ENCODE measurements at places on chromosomes 6 and 20.

DNA sequence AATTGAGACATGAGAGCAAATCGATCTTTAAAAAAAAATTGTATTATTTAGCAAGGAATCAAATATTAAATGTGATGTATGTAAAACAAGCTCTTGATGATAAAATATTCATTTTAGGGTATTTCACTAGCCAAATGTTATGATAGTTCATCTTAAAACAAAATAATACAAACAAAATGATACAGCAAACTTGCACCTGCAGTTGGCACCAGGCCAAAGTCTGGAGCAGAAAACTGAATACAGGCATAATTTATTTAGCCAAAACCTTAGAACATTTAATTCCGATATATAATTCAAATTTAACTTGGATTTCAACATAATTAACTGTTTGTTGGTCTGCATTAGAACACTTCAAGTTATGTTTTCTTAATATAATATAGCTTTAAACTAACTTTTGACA, 60.9 kb downstream of the EPHA7 start:
- DNase-seq = no peak

- DNase-seq = no peak
Measured at GRCh38 chr6:132715204-132715603, 1.3 kb upstream of the VNN1 start.

GRCh38 chr20:9038791-9039535, 29.9 kb upstream of the PLCB4 start:
- no peak for DNase-seq

DNA sequence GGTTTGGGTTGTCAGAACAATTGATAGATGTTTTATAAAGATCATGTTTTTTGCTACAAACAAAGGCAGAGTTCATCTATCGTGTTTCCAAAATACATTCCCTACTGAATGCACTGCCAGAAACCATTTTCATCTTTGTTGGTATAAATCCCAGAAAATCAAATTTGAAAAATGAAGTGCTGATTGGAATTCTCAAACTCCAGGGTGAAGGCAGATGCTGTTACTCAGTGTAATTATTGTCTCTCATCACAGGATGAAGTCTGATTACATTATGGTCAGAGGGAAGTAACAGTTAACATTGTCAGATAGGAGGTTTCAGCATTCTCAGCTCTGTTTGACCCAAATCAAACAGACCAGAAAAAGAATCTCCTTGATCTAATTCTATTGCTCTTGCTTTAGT, 198.4 kb upstream of the KCNK16 start:
- no peak for DNase-seq

DNA sequence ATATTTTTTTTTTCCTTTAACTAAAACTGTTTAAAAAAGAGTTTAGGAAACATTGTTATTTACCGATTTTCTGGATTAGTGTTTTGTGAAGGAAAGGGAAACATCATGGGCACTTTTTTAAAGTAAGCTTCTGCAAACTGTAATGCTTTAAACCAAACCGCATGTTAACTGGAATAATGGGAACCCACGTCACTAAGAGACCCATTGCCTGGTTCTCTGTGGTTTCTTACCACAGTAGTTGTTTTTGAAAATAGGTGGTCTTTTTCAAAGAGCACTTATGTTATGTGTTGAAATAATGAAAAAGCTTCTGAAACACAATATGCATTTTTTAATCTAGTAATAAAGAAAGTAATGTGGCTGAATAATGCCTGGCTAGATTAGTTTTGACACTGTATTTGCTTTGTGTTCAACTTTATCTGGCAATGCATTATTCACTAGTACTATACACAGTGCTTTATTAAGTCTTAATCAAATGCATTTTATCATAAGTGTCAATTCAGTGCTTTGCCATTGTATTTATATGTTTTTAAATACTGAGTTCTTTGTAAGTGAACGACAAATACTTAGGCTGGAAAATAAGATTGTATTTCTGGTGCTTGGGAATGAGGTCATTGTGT, 754.1 kb upstream of the FLRT3 start:
- no peak for DNase-seq

DNA sequence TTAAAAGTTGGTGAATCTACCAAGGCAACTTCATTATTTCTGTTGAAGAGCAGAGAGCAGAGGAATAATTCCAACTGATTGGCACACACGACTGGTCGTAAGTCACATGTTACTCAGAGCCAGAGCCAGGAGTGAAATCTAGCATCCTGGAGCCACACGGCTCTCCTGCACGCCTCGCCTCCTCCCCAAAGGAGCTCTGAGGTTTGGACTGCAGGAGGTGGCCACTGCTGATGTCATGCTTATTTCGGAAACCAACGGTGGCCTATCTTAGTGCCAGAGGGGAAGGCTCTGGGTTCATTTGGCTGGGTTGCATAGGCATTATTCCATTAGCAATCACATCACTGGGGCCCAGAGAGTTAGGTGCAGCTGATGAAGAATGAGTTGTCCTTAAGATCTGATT, 123.5 kb upstream of the RALGAPA2 start:
- no peak for DNase-seq

- peak; percentile 54 for DNase-seq
Measured at GRCh38 chr20:9407805-9408421, 106.5 kb upstream of the LAMP5 start.

DNA sequence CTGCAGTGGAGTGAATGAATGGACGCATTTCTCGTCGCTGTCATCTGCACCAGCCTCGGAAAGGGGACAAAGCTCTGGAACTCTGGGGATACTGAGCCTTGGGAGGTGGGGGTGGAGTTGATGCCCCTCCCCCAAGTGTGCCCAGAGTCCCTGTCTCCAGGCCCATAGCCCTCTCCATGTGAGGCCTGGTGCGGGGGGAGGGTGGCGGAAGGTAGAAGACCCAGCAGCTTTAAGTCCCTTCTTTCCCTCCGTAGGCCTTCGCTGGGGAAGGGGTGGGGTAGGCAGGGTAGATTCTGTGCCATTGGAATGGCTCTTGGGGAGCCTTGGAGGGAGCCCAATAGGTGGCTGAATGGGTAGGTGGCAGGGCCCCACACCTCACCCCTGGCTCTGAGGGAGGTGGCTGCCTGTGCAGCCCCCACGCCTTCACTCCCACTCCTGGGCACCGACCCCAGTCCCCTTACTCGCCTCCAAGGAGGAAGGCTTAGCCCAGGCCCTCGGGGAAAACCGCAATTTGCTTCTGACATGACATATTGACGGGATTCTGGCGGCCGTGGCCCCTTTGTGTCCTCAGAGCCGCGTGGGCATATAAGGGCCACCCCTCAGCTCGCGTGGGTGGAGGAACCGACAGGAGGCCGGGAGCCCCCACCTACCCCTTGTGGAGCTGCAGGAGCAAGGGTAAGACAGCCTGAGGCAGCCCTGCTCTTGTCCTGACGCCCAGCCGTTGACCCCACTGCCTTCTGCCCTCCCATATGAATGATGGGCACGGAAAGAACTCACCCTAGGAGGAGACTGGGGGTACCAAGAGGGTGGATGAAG, at the start of gene BPIFB3:
Gene BPIFB3, plus strand, starts transcription at position 613 of the 816 bp plus-strand sequence. CDS start 1,533 bp downstream, outside the sequence.
- no peak for DNase-seq

- no peak for DNase-seq
Measured at GRCh38 chr6:136763716-136764516, 28.4 kb downstream of the MAP3K5 start.

DNA sequence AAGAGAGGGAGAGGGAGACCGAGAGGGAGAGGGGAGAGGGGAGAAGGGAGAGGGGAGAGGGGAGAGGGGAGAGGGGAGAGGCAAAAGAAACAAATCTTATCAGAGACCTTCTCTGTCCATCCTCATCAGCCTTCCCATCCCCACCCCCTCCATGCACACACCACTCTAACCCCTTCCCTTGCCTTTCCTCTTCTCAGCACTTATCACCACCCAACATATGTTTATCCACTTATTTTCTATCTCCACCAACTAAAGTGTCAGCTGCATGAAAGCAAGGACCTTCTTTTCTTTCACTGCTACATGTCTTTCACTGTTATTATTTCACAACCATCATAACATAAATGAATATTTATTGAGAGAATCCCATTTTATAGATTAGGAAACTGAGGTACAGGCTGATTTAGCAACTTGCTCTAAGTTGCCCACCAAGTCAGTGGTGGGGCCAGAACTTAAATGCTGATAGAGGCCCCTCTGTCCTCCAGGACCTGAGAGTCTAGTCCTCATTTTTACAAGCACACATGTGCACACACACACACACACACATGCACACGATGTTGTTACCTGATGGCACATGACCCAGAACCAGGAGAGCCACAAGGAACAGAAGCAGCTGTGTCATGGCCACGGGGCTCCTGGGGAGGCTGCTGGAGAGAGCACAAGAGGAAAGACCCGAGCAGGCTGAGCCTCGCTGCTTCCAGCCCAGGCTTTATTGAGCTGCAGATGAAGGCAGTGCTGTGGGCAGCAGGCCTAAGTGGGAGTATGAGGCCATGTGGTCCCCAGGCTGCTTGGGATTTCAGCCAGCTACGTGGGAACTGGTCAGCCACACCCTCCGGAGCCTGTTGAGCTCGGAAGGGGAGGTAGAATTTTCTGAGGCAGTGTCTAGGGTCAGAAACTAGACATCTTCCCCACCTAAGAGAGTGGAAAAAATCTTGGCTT, 2.3 kb downstream of the DEFB124 start:
- no peak for DNase-seq

DNA sequence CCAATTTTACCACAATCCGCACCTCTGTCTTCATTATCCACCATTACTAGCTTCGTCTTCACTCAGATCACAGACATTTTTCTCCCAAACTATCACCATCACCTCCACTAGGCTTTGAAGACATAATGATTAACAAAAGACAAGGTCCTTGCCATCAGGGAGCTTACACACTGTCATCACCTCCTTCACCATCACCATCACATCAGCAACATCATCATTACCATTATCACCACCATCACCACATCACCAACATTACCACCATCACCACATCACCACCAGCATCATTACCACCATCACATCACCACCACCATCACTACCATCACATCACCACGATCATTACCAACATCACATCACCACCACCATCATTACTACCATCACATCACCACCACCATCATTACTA, 4.4 kb upstream of the SLC22A7 start:
- DNase-seq = no peak

GRCh38 chr20:6660441-6660840, 107.0 kb upstream of the BMP2 start:
- DNase-seq = no peak

DNA sequence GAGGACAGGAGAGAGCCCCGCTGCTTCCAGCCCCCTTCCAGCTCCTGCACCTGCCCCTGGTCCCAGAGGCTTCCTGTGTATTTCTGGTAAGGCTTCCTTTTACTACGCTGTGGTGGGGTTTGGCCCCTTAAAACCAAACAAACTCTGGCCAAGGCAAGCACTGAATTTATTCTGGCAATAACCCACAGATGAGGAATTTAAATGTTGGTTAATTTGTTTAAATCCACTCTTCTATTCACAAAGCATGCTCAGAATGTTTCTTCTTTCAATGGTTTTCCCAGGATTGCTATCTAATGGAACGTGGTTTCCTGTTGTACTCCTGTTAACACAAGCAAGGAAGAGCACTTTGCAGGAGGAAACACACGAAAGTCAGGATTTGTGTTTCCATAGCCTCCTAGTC, 236.5 kb upstream of the FOXQ1 start:
- DNase-seq = no peak

DNA sequence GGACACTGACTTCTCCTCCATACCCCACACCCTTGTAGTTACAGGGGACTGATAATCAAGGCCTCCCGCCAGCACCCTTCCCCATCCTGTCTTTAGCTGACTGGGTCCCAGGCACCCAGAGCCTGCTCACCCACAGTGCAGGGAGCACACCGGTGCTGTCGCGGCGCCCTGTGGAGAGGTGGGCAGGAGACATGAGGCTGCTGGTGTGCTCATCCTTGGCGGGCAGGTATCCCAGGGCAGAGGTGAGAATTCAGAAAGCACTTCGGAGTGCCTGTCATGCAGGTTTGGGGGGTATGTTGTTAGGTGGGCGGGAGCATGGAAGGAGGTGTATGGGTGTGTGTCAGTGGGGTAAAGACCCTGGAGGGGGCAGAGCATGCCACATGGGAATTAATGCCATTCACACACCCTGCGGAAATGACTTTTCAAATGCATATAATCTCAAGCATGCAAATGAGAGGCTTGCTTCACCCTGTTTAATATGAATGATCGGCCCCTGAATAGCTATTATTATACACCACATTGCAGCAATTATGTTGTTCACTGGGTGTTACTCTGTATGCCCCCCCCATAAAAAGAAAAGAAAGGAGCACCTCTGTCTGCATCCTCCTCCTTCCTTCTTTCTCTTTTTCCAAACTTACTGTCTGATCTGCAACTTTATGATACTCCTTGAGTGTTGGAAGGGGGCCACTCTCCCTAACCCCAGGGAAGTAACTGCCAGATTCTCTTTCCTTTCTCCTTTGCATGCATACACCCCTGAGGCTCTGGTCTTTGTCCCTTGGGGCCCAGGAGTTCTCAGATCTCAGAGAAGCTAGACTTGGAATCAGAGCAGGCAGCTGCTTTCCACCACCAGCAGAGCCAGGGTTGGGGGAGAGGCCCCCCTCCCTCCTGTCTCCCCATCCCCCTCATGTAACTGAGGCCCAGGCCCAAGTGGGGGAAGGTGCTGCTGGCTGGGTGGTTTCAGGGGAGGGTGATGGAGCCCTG, 16.0 kb downstream of the FOXP4 start:
- DNase-seq = no peak

GRCh38 chr20:60729135-60729900, 522.7 kb upstream of the CDH4 start:
- DNase-seq = no peak

DNA sequence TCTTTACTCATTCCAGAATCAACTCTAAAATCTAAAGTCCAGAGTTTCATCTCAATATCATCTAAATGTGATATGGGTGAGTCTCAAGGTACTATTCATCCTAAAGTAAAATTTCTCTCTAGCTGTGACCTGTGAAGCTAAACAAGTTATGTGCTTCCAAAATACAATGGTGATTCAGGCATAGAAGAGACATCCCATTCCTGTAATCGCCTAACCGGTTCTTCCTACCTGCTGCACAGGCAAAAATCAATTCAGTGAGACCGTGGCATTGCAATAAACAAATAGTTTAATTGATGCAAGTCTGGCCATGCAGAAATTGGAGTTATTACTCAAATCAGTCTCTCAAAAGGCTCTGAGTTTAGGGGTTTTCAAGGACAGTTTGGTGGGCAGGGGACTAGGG, 232.8 kb downstream of the UBE3D start:
- no peak for DNase-seq

- no peak for DNase-seq
Measured at GRCh38 chr6:129577691-129578090, 132.3 kb downstream of the ARHGAP18 start.

- no peak for DNase-seq
Measured at GRCh38 chr6:111799576-111800258, 73.5 kb downstream of the FYN start.

DNA sequence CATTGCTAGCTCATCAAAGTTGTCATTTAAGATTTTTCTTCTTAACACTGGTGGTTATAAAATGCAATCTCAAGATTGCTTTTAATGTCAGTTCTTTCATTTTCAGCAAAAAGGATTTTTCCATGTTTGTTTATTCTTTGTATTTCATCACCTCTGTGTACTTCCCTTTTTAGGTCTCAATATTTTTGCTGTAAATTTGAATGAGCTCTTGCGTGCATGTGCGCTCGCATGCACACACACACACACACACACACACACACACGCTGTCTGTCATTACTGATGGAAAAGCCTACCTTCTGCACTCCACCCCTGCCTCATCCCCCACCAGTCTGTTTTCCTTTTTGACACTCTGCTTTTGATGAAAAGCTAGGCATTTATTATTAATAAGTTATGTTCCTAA, 85.3 kb upstream of the FYN start:
- no peak for DNase-seq

Measured in GM10248 (cell line).